Camera-type eye (tissue), 1 donor: ENCODE measurements at places on chromosomes 7 and 10. TPM values are rescaled to one million over a fixed set of nuclear protein-coding genes. Genes with fewer than 3 reads are reported as not detected.

CTAGE15 gene
- total RNA-seq: 1.8 TPM

FGF8 gene
- total RNA-seq: 4.0 TPM

CYP26C1 gene
- 0.38 TPM for total RNA-seq

PILRA gene
- total RNA-seq: 1.8 TPM

DGKB gene
- total RNA-seq: 22.7 TPM

CACNB2 gene
- total RNA-seq: 31.2 TPM

GFRA1 gene
- 62.2 TPM for total RNA-seq

EVX1 gene
- total RNA-seq: not detected

SCART1 gene
- 2.9 TPM for total RNA-seq
